ENCODE measurements at places on chromosomes 6 and 20.

- no peak for DNase-seq
Observed at GRCh38 chr20:64067005-64067632, 4.1 kb downstream of the TCEA2 start.

- DNase-seq = no peak
Observed at GRCh38 chr6:65199683-65200082, 507.3 kb downstream of the EYS start.

DNA sequence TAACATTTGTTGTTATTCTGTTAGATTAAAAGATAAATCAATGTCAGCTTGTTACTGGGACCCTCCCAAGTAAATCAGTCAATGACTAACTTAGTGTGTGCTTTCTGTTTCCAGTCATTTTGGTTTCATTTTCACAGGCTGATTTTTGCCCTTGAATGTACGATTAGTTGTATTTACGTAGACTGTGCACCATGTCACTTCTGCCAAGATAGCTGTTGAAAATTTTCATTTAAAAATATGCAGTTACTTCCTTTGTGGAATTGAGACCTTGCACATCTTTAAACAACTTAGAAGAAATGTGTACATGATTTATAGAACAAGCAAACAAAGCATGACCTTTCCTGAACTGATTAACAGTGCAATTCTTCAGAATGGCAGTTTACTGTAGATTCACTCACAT is 944.8 kb upstream of the CITED2 start:
- no peak for DNase-seq

- no peak for DNase-seq
Observed at GRCh38 chr20:47008842-47009518, 114.3 kb downstream of the EYA2 start.

- no peak for DNase-seq
Observed at GRCh38 chr6:21000331-21000801, 466.1 kb downstream of the CDKAL1 start.

- no peak for DNase-seq
Observed at GRCh38 chr20:62021793-62022385, 43.8 kb downstream of the TAF4 start.

GRCh38 chr6:41439524-41440418 is 104.4 kb downstream of the NCR2 start:
- DNase-seq = no peak

DNA sequence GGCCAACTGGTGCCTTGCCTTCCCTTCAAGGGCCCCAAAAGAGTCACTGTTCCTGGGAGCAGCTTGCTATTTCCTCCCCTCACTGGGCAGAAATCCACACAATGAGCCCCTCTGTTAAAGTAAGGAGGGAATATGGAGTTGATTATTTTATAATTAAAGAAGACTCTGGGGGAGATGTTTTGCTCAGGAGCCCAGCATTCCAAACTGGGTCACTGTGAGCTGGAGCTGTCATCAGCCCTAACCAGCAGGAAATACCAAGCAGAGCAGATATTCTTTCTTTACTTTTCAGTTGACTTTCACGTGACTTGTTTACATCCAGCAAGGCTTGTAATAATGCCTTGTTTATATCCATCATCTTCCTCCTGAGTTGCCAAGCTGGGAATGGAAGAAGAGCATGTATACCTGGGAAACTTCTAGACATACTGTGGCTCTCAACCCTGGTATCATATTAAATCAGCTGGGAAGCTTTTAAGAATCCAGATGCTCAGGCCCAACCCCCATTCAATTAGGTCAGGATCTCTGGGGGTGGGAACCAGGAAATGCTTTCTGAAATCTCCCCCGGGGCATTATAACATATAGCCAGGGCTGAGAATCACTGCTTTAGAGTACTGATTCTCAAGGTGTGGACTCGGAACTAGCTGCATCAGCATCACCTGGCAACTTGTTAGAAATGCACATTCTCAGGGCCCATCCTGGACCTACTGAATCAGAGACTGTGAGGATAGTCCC is 175.6 kb upstream of the MYLIP start:
- no peak for DNase-seq

DNA sequence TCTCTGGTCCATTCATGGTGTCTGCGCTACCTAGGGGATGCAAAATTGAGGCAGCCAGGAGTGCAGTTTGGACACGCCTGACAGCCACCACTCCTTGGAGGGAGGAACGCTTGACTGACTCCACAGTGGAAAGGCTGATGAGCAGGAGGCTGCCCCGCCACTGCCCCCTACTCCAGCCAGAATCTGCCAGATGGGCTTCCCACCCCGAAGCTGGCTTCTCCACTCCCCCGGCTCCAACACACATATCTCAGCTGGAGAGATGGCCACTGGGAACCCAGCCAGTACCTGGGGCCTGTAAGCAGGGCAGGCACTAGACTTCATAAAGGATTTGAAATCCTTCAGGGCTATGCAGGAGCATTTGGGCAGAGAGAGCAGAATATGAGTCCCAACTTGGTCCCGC is 51.4 kb upstream of the BLCAP start:
- DNase-seq = no peak

GRCh38 chr6:73695619-73696421 is at the start of gene CD109:
Gene CD109, plus strand, starts transcription at chr6:73696203. Its CDS starts 13 bp downstream, at chr6:73696216.
- peak; percentile 47 for DNase-seq

GRCh38 chr6:41256383-41256782 is 28.2 kb downstream of the TREML4 start:
- no peak for DNase-seq

- no peak for DNase-seq
Observed at GRCh38 chr6:12761376-12762115, 45.0 kb downstream of the PHACTR1 start.

GRCh38 chr20:63293456-63293855 is 470 bp downstream of the COL20A1 start:
- no peak for DNase-seq
